K562 (cell line): ENCODE measurements at places on chromosomes 4 and X. TPM values are rescaled to one million over a fixed set of nuclear protein-coding genes. Genes with fewer than 3 reads are reported as not detected.

GRCh38 chrX:152117305-152117704 lies 21.1 kb downstream of the MAGEA10 start:
- DNase-seq: no peak

GRCh38 chr4:131091896-131092295 lies 1995.9 kb downstream of the C4orf33 start:
- DNase-seq: no peak

DNA sequence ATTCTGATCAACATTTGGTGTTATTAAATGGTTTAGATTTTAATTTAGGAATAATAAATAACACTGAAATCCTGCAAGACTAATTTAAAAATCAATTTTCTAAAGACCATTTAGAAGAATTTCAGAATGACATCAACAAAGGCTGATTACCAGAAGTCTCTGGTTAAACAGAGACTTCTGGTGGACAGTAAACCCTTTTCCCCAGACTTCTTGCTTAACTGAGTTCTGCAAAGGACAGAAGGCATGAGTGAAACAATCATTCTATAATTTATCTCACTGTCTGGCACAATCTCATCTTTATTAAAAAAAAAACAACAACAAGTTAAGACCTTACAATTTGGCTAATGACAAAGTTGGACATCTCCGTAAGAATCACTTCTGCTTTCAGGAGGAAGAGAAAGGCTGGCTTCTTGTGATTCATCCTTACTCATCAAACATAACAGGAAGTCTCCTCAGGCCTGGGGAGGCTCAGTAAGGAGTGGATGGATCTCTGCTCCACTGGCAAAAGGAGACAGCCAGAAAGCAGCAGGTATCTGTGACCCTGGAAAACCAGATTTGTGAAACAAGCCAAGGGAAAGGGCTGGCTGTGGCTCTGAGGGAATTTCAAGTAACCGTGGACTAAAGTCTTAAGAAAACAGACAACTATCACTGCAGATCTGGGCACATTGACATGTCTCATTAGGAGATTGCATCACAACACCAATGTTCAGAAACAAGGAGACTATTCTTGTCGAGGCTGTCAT lies 908 bp upstream of the TLR6 start:
- DNase-seq: peak; percentile 23

GRCh38 chr4:124070688-124071484 lies 641.6 kb downstream of the ANKRD50 start:
- no peak for DNase-seq

DNA sequence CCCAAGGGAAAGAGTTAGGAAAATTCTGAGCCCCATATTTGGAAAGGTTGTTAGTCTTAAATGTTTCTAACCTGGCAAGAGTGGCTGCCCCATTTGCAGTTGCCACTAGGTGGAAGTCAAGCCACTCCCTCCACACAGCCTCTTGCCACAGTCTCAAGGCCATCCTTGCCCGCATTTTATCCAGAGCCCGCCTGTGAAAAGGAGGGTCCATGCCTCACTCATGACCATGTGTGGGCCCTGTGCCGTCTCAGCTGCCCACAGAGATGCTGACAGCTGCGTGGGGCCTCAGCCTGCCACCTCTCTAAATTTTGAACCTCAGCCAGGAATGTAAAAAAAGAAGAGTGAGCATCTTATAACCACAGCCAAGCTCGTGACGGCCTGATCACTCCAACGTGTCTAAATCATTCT lies 201.5 kb upstream of the FAM241A start:
- DNase-seq: peak; percentile 9

DNA sequence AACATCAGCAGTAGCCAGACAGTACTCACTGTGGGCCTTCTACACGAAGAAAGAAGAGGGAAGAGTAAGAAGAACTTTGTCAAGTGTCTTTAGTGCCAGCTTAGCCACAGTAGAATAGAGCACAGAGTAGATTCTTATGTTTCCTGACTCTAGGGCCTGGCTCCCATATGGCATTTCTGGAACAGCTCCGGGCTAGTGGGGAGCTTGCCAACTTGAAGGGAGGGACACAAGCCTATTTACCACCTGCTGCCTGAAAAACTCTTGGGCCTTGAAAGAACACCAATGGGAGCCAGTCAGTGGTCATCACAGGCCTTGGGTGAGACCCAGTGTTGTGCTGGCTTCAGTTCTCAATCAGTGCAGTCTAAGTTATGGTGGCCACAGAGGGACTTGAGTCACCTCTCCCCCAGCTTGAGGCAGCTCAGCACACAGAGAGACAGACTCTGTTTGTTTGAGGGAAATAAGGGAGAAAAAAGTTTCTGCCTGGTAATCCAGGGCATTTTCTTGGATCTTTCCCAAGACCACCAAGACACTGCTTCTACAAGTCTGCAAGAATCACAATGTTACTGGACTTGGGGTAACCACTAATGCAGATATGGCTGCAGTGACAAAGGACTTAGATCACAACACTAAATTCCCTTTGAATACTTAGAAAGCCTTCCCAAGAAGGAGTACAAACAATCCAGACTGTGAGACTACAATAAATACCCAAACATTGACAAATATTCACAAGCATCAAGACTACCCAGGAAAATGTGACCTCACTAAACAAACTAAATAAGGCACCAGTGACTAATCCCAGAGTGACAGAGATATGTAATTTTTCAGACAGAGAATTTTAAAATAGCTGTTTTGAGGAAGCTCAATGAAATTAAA lies 261.0 kb upstream of the NDST3 start:
- DNase-seq: no peak

DNA sequence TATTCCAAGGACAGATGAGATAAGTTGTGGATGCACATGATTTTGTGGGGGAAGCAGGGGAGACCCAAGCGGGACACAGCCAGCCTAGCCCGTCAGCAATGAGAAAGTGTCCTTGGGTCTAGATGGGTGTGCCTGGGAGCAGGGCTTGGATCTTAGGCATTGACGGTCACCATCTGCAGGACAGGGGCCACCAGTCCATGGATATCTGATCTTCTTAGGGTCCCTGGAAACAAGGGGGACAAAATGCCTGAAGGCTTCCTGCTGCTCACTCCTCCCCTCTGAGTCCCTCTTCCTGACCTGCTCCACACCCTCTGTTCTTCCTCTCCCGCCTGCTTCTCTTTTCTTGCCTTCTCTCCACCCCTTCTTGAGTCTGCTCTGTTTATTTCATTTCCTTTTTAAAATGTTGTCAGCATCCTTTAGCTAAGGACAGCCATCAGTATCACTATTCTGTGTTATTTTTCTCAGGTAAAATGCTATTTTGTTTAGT lies 298.4 kb downstream of the RAPGEF2 start:
- DNase-seq: no peak

DNA sequence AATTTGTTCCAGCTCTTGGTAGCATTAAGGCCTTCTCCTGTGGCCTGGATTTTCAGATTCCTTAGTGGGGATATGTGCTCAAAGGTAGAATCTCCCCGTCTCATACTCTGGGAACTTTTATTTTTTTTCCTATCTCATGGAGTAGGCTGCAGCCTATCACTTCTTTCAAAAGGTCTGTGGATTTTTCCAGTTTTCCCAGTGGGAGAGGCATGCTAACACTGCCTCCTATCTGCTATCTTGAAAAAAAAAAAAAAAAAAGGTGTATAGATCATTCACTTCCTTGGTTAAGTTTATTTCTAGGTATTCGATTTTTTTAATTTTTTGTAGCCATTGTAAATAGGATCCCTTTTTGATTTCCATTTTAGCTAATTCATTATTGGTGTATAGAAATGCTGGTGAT lies 67.1 kb downstream of the IL15 start:
- no peak for DNase-seq

GRCh38 chrX:142089193-142089592 lies 115.9 kb downstream of the MAGEC2 start:
- no peak for DNase-seq

GRCh38 chrX:10098270-10098713 lies 58.5 kb upstream of the CLCN4 start:
- no peak for DNase-seq

DNA sequence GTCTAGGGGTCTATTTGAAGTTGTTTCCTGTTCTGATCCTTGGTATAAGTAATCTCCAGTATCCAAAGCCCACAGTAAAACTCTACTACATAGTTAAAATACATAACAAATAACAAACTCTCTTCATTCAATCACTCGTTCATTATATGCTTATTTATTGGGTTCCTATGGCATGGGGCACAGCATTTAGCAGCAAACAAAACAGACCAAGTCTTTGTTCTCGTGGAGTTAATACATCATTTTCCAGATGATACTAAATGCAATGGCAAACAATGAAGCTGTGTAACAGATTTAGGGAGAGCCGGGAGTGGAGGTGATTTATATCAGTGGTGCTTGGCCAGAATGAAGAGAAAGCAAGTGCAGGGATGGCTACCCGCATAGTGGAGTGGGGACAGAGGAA lies 36.6 kb upstream of the SPARCL1 start:
- no peak for DNase-seq

DNA sequence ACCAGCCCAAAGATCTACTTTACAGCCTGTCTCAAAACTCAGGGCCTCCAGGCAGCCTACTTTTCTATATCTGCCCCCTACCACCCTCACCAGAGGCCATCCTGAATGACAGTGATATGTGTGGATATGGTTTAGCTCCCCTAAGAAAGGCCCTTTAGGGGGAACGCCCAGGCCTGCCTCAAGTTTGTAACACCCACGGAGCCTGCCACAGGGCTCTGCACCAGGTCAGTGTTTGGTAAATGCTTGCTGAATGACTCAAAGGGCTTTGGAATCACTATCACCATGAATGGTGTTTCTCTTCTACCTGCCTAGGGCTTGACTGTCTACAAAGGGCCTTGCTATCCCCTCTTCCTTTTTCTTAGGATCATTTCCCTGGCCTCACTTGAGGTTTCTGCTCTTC lies 11.3 kb upstream of the LONRF3 start:
- no peak for DNase-seq

DNA sequence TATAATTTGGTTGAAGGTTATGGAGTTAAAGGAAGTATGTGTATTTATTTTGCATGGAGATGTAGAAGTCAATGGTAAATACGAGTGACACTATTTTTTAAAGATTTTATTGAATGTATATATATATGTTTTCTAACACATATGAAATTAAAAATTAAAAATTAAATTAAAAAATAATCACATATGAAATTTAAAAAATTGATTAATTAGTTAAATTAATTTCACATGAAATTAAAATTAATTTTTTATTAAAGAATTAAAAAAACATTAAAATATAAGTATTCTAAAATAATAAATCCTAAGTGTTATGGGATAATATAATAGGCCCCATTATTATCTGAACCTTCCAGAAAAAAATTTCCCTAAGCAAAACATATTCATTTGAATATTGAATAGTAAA lies 1163.5 kb downstream of the ARAP2 start:
- no peak for DNase-seq

DNA sequence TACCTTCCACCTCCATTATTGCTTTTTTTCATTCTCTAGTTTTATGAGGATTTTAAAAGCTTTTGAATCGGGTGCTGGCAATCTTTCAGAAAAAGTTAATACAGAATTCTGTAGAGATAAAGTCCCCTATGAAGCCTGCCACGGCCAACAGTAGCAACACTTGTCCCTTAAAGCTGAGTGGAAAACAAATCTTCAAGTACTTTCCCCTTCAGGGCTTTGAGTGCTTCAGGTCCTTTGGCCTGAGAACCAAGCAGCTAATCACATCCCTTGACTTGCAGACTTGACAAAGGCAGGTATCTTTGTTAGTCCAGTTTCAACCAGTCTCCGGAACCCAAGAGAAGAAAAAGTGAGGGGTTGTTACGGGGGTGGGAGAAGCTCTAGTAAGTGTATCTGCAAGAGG lies 144.4 kb downstream of the ATG4A start:
- no peak for DNase-seq

DNA sequence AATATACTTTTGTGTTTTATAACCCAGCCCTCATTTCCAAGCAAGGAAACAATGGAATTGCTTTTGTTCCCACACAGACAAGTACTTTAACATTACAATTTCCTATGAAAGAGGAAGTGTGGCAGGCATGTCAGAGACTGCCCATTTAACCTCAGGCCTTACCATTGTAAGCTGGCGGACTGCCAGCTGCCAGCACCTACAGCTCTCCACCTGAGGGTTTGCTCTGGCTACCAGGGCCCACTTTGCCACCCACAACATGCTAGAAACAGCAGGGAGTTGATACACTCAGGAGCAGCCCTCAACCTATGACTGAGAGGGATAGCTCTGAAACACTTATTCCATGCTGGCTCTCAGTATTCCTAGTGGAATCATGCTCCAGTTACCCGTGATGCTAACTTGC lies 152.3 kb upstream of the PRDX4 start:
- DNase-seq: no peak

DNA sequence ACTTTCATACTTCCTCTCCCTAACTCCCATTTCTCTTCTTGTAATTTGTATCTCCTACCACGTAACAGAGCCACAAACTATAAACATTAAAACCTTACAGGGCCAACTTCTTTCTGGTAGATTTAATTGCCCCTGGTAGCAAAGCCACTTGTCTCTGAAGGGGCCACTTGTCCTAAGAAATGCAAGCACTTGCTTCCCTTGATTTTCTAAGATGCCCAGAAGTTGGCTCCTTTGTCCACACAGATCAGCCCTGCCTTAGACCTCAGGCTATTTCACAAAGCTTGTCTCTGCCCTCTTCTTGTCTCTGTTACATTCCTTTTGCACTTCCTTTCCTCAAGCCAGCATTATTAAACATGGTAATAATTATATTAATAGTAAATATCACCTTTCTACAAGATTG lies 80.6 kb upstream of the CXXC4 start:
- no peak for DNase-seq

- no peak for DNase-seq
These were observed 24.3 kb downstream of the KLHL8 start for GRCh38 chr4:87196146-87196545.

GRCh38 chr4:101780284-101780683 lies 10.2 kb upstream of the BANK1 start:
- DNase-seq: no peak

GRCh38 chrX:650324-650723 lies 19.7 kb downstream of the SHOX start:
- no peak for DNase-seq

GRCh38 chr4:183860731-183861130 lies 44.4 kb upstream of the STOX2 start:
- no peak for DNase-seq

DNA sequence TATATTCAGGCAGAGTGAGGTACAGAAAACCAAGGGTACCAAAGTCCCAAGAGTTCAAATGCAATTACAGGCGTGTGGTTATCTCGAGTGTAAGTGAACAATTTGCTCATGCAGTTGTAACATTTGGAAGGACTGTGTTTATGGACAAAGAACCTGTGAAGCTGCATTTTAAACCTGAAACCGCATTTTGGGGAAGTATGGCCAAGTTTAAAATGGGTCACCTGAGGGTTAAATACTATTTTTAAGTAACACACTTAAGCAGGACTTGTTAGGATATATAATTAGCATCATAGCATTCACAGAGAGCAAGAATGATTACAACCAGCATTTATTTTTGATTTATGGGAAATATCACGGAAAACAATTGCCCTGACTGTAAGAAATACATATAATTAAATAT lies 79.1 kb upstream of the LCORL start:
- DNase-seq: no peak

Gene CBR4
- polyA plus RNA-seq: 13.8 and 14.2 TPM in 2 replicates

Gene CCDC149
- not detected in 2 replicates for polyA plus RNA-seq

Gene KLHL13
- 2.2 and 3.6 TPM in 2 replicates for polyA plus RNA-seq

Gene NWD2
- not detected in 2 replicates for polyA plus RNA-seq

Gene HTR2C
- polyA plus RNA-seq: 0.21 and 0.26 TPM in 2 replicates

Gene OPRPN
- not detected in 2 replicates for polyA plus RNA-seq

Gene SPANXD
- polyA plus RNA-seq: 0.20 TPM in 1 of 2 replicates, not detected in the other

Gene SCD5
- polyA plus RNA-seq: not detected in 2 replicates

Gene LRIT3
- polyA plus RNA-seq: 0.07 TPM in 2 replicates
